HCEC 1CT (cell line): ENCODE measurements at places on chromosomes 1 and 21.

DNA sequence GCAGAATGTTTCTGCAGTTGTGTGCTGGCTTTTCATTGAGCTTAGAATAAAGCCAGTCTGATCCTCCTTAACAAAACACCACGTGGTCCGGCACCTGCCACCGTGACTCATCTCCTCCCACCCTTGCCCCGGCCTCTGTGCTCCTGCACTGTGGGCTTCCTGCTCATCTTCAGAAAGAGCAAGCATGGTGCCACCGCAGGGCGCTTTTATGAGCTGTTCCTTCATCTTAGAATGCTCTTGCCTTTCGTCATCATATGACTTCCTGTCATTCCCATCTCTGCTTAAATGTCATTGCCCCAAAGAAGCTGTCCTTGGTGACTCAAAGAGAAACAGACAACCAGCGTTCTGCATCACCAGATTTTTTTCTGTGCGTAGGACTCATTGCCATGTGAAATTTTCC, 117.8 kb downstream of the HHAT start:
- DNase-seq = no peak

DNA sequence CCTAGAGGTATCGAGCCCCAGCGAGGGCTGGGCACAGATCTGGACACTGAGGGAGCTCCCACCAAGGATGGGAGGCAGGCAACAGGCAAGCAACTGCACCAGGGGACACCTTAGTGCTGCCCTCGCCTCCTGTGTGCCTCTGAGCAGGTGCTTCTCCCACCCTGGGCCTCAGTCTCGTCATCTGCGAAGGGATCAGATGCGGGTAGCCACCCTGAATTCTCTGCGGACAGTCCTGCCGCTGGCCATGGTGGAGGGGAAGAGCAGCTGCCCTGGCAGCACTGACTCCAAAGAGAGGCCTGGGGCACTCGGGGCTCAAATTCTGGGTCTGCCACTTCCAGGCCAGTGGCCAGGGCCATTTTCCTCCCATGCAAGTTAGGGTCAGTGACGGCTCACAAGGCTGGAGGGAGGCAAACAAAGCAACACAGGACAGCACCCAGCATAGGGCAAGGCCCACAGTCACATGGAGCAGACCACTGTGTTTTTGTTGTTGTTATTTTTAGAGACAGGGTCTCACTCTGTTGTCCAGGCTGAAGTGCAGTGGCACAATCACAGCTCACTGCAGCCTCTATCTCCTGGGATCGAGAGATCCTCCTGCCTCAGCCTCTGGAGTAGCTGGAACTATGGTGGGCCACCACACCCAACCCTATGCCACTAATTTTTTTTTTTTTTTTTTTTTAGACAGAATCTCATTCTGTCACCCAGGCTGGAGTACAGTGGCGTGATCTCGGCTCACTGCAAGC, 7.1 kb upstream of the SDC3 start:
- no peak for DNase-seq

DNA sequence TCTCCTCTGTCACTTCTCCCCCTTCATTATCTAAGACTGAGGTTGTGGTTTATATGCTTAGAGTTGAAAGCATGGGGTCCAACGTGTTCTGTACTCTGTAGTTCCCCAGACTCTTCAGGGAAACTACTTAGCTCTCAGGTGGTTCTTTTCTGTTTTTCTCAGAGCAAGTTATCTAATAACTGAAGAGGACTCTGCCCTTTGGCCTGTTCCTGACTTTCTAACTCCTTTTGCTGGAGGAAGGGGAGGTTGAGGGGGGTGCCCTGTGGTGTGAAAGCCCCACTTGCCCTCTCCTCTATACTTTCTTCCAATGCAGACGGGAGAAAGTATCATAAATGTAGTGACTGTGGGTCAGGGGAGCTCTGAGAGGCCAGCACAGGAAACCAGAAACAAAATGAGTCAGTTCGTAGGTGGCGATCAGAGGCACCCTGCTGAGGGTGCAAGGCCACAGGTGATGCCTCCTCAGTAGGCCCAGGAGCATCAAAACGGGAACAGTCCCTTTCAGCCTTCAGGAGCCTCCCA, 5.0 kb downstream of the SLC25A44 start:
- DNase-seq = no peak

GRCh38 chr1:108208724-108209446, 8.7 kb upstream of the SLC25A24 start:
- no peak for DNase-seq

GRCh38 chr1:33373606-33374005, 52.7 kb upstream of the A3GALT2 start:
- no peak for DNase-seq

DNA sequence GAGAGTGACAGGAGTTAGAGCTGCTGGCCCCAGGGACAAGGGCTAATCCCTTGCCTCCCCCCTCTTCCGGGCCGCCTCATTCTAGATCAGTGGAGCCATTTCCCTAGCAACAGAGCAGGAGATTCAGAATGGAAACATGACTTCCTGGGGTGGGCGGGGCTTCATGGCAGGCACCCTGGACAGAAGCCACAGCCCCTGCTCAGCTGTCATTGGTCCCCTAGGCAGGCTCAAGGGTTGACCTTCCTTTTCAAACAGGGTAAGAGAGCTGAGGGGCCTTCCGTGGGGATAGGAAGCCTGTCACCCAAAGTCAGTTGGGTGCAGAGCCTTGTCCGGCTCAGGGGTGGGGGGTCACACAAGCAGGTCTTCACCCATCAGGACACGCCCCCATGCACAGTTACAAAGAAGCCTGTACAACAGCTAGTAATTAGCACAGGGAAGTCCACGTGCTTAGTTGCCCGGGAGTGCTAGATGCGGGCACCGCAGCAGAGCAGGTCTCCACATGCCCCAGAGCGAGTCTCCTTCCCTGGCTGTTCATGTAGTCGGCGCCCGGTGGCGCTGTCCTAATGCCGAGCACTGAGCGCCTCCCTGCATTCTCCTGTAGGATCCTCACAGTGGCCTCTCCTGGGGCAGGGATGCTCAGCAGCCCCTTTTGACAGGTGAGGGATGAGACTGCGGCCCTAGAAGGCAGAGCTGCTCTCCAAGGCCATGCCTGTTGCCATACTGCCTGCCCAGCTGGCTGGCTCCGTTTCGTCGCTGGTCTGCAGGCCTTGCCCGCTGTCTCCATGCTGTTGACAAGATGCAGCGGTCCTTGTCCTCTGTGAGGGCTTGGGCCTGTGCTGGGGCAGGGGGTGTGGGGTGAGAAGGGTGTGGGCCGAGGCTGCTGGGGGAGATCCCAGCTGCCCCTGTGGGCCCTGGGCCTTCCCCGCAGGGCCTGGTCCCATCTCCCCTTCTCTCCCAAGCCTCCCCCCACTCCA, 5.1 kb downstream of the TMEM201 start:
- peak; percentile 38 for DNase-seq

DNA sequence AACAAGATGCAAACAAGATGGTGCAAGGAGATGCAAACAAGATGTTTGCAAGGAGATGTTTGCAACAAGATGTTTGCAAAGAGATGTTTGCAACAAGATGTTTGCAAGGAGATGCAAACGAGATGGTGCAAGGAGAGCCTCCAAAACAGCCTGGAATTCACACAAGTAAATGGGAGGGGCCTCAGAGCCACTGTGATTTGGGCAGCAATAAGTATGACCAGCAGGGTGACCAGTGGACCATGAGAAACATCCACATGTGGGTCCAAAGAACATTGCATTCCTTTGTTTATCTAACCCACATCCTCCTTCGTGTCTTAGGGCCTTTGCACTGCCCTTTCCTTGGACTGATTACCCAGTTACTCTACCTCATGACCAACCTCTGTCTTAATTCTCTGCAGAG, 162.9 kb downstream of the PLPP3 start:
- peak; percentile 18 for DNase-seq

DNA sequence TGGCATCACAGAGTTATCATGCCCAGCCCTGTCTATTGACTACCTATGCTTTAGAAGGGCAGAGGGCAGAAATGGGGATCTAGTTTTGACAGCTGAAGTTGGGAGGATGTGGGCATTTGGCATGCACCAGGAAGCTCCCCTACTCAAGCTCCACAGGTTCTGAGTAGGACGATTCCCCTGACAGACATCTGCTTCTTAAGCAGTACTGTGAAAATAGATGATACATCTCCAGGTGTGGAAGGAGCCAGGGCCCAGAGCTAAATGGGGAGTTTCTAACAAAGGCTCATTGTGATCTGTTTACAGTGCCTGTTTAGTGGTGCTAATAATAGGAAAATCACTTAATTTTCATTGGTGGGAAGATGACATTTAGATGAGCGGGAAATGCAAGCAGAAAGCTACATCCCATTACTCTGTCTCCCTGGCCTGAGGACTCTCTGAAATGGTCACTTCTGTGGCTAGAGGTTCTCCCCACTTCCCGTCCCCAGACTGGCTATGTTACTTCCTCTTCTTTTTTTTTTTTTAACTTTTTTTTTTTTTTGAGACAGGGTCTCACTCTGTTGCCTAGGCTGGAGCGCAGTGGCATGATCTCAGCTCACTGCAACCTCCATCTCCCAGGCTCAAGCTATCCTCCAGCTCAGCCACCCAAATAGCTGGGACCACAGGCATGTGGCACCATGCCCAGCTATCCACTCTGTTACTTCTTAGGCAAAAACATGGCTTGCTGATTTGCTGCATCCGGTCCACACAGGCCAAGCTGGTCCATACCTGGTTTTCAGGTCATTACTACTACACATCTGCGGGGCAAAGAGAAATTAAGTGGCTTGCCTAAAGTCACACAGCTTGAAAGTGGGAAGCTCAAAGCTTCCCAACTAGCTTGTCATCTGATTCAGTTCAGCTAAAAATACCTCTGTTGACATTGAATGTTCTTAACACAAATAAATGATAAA, 23.2 kb upstream of the CNIH3 start:
- DNase-seq = peak; percentile 81

GRCh38 chr1:234735476-234735875, 125.5 kb upstream of the IRF2BP2 start:
- no peak for DNase-seq

GRCh38 chr1:202587859-202588485, 122.3 kb downstream of the SYT2 start:
- no peak for DNase-seq

GRCh38 chr1:81869307-81869706, 68.6 kb downstream of the ADGRL2 start:
- no peak for DNase-seq

DNA sequence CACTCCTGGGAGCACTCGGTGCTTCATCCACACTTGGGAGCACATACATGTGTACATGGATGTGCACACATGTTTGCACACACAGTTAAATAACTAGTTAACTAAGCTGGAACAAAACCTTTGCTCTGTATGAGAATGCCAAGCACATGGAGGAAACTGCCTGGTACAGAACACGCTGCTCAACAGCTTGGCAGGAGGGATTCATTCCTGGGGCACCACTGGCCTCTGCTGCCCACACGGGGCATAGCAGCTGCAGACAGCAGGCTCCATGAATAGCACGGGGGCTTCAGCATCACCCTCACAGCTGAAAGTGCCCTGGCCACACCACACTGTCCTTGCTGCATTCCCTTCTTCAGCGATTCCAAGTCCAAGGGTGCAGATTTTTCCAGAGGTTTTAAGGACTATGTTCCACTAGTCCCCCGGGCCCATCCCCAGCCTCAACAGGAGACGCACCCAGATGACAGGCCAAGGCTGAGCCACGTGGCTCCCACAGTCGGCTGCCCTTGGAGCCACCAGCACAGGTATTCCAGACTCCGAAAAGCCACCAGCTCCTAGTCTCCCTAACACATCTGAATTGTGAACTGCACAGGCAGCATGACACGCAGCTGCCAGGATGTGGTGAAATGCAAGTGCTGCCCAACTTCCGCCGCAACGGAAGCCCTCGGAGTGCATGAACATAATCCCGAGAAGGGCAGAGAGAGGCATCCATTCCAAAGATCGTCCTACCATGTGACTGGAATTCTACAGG, 16.9 kb downstream of the NPHP4 start:
- peak; percentile 35 for DNase-seq

GRCh38 chr1:204651843-204652421, 33.6 kb downstream of the LRRN2 start:
- no peak for DNase-seq

- no peak for DNase-seq
These were observed 50.6 kb upstream of the COG2 start for GRCh38 chr1:230591678-230592077.

DNA sequence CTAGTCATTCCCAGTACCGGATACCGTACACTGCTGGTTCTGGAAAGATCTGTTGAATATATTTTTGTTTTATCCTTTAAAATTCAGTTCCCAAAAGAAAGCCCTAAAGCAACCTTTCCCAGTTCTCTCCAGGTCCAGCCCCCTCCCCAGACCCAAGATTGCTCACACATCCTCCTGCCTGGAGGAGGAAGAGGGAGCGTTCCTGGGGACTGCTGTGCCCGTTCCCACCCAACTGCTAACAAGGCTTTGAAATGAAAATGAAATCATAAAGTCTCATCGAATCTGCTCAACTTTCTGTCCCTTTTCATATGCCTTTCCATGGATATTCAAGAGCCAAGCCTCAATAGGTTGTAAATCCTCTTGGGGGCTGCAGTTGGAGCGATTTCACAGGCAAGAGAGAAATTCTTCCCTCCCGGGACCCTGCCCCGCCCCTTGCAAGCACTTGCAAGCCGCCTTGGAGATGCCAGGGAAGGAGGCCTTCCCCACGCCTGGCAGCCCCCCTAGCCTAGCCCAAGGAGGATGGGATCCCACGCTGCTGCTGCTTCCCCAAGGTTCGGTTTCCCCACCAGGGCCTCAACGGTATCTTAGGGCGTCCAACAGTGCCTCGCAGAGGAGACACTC, 113.2 kb upstream of the CACHD1 start:
- DNase-seq = no peak

GRCh38 chr1:225209153-225209552, 218.7 kb downstream of the LBR start:
- DNase-seq = no peak

DNA sequence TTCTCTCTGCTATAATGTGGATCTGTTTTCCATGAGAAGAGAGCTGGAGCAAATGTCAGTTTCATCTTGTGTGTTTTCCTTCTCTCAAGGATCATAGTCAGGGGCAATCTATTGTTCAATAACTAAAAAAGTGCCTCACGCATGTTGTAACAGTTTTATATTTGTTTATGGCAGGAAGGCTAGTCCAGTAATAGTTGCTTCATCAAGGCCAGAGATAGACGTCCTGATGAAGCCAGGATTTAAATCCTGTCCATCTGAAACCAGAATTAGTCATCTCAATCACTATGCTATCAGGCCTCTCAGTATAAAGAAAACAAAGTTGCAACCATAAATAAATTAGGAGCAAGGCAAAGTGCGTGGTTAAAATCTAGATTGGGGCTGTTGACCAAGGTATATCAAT, 30.2 kb upstream of the DUSP10 start:
- peak; percentile 78 for DNase-seq
